HAP-1 (cell line): ENCODE measurements at places on chromosomes 3 and 15.

DNA sequence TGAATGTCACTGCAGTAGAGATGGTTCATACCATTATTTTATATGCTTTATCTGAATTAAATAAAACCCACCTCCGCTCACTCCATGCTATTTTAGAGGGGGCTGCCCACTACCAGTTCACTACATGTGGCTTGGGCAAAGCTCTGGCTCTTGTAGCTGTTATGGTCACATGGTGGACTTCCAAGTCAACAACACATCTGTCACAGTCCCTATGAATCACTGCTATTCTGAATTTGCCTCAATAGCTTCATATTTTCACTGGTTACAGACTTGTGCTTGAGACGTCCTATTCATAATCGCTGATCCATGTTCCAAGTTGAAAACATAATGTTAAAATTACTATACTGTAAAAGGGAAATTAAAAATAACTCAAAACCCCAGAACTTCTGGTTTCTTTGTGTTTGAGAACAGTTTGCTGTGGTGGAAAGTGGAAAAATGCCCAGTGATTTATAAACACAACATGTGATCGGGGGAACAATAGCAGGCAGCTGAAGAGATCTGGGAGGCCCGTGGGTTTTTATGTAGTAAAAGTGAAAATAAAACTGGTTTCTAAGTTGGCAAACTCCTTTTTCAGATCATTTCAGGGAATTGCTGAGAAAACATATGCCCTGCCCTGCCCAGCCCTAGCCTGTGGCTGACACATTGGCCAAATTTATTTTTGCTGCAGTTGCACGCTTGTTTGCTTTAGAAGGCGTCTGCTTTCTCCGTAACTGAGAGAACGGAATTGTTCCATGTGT lies 128.8 kb upstream of the PRR23C start:
- DNase-seq = no peak

GRCh38 chr3:73604451-73604850 lies 20.3 kb downstream of the PDZRN3 start:
- no peak for DNase-seq

DNA sequence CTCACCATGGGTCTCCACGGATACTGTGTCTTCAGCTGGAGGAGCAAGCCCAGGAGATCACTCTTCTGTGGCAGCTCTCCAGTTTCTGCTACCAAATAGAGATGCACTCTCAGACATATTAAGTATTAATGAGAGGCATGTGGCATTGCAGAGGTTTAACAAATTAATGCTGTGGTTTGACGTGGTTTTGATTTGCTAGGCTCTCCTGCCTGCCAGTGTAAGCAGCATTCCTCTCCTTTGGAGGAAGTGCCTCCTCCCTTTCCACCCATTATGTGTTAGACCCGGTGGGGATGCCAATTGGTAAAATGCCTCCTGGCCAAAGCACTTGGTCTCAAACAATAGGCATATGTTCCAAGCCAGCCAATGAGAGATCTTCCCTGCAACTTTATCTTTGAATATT lies 124.8 kb downstream of the MYLK start:
- DNase-seq = no peak

- no peak for DNase-seq
These were observed 123.0 kb downstream of the VGLL3 start for GRCh38 chr3:86867982-86868381.

GRCh38 chr3:191074511-191074910 lies 124.5 kb upstream of the OSTN start:
- no peak for DNase-seq

GRCh38 chr15:79092382-79092781 lies 1.8 kb upstream of the RASGRF1 start:
- DNase-seq = no peak

GRCh38 chr3:46389306-46389705 lies 17.6 kb downstream of the CCR5AS start:
- no peak for DNase-seq

DNA sequence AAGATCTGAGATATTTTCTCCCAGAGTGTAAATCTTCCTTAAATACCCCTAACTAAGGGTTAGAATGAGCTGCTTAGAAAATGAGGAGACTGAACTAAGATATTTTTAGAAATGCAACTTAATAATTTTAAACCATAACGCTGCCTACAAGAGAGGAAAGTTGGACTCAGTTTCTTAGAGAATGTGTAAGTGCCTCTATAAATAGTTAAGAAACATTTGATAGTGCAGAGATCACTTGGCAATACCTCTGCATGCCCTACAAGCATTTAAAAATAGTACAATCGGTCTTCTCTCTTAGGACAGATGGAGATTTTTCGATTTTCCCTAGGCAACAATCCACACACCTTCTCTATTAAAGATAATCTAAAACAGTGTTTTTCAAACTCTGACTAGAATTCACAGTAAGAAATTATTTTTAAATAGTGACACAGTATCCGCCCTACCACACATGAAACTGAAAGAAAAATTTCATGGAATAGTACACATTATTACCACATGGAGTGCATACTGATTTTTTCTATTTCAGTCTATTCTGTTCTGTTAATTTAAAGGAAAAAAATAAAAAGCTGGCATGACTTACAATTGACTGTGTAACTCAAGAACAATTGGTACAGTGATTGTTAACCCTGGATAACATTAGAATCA lies 83.2 kb downstream of the GADL1 start:
- DNase-seq = no peak

- DNase-seq = no peak
These were observed 46.6 kb downstream of the UMPS start for GRCh38 chr3:124776856-124777255.

DNA sequence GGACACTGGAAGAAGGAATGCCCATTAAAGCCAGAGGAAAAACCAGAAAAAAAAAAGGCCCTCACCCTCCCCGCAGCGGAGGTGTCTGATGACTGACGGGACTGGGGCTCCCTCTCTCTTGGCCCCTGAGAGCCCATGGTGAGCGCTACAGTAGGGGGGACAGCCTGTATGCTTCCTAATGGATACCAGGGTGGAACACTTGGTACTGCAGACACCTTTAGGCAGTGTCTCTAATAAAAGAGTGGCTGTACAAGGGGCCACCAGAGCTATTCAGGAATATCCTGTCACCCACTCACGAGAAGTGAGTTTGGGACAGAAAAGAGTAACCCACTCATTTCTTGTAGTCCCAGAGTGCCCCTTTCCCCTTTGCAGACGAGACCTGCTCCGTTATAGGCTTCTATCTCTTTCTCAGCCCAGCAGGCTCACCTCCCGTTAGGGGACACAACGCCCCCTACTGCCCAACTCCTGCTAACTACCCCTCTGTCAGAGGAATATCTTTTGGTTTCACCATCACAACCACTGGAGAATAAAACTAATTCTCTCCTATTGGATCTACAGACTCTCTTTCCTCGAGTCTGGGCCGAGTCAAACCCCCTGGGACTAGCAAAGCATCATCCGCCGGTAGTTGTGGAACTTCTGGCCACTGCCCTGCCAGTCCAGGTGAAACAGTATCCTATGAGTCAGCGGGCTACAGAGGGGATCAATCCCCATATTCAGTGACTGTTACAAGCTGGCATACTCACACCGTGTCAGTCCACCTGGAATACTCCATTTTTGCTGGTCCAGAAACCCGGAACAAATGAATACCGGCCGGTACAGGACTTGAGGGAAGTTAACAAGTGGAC lies 40.8 kb downstream of the ZBTB11 start:
- DNase-seq = peak; percentile 52

GRCh38 chr15:90902040-90902839 lies 862 bp upstream of the MAN2A2 start:
- peak; percentile 72 for DNase-seq

- DNase-seq = peak; percentile 93
These were observed 36.3 kb downstream of the CHST14 start for GRCh38 chr15:40506964-40507571.

DNA sequence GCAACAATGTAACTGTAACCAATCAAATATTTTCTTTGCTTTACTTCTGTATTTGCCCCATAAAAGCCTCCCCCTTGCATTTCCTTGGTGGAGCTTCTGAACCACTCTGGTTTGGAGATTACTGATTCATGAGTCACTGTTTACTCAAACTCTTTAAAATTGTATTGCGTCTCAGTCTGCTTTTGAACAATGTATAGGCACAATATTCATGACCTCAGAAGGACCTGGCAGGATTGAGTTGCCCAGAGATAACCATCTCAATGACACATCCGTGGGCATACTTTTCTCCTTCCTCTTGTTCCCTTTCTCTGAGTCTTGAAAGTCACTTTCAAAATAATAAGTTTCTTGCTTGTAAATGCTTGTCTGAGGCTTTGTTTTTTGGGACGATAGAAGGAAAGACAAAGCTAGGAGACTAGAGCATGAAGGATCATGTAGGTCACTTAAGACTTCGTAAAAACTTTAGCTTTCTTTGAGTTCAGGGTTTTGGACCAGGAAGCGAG lies 57.1 kb upstream of the POU1F1 start:
- peak; percentile 66 for DNase-seq

GRCh38 chr3:144947895-144948294 lies 976.3 kb downstream of the DIPK2A start:
- peak; percentile 56 for DNase-seq

- DNase-seq = no peak
These were observed 373.3 kb downstream of the GAP43 start for GRCh38 chr3:115996420-115997108.

DNA sequence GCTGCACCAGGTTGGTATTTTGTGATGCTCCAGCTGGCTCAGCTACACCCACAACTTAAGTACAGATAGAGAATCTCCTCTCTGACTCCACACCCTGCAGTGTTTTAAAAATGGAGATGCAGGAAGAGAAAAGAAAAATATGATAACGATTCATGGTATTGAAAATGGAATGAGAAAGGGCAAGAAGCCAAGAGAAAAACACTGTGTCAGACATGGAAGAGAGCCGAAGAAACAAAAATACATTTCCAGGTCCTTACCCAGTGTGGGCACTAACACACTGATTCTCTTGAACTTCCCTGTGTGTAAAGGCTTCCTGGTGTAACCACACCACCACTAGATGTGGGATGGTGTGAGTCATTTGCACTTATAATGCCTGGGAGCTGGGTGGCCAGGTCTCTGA lies 93.1 kb downstream of the GMPS start:
- no peak for DNase-seq

DNA sequence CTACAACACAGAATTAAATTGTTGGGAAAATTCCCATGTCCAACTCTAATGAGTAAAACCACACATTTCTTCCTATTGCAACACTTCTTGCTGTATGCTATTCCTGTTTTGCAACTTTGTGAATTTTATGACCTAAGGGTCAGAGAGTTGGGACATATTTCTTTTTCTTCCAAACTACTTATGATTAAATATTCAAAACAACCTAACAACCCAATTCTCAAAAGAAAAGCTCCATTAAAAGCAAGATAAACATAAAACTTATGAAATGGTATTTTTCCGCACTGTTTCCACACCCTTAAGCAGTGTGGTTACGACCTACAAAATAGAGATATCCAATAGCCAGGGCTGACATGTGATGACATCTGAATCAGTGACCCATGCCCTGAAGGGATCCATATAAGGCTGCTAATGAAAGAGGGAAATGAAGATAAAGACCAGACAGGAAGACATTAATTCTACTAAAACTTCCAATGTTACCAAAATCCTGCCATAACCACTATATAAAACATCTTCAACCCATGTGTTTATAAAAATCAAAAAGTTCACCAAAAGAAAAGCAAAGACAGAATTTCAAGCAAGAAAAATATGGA lies 45.6 kb downstream of the DMXL2 start:
- no peak for DNase-seq

DNA sequence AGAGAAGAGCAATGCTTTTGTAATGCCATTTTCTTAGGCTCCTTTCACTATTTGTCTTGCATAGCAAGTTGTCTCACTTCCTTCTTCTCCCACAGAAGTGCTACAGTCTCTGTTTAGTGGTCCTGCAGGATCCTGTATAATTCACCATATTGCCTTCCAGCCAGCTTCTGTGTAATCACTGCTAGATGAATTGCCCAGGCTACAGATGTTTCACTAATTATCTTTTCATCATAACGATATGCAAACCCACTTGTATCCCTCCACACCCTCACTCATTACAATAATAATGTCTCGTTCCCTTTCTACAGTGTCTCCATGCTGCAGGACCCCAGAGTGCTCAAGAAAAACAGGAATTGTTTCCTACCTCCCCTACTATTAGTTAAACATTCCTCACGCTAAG lies 402.9 kb downstream of the TBL1XR1 start:
- peak; percentile 14 for DNase-seq

- peak; percentile 77 for DNase-seq
These were observed at the start of gene PYGO1 for GRCh38 chr15:55588070-55588814. Gene PYGO1, minus strand, starts transcription at chr15:55588345. Its CDS starts 462 bp downstream, at chr15:55587883.

- DNase-seq = no peak
These were observed 11.4 kb downstream of the CEP97 start for GRCh38 chr3:101735833-101736232.

DNA sequence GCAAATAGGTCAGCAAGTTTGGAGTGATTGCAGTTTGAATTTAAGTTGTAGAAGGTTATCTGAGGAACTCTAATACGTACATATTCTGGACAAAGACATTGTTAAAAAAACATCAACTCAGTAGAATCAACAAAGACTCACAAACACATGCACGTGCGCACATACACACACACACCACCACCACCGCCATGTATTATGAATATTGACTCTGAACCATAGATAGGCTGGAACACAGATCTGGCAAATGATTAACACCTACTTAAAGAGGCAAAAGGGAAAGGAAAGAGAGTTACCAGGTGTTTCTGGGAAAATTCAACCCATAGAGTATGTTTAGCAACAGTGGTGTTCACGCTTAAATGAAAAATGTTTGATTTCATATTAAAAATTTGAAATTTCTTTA lies 334.2 kb upstream of the ALCAM start:
- DNase-seq = no peak

DNA sequence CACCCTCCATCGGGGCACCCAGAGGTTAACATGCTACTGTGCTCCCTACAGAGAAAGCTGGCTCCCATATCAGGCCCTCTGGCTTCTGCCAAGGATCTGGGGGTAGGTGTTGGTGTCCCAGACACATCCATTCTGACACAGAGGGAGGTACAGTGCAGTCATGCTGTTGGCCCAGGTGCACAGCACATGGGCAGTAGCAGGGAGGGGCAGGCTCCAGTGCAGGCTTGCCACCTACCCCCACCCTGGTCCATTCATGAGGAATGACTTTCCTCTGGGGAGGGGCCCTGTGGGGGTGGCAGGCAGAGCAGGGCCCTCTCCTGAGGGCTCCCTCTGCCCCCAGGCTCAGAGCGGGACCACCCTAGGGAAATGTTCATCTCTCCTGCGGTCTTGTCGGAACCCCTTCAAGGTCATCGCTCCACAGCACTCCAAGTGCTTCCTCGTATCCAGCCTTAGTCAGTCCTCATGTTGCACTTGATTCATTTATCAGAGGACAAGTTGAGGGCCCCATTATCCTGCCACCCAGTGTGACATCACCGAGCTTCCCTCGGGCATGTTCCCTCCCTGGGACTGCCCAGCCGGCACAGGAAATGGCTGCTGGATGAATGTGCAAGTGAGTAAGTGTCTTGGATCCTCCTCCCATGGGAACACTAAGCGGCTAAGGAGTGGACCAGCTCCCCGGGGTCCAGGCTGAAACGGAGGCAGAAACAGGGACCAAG lies 10.0 kb downstream of the DUSP7 start:
- DNase-seq = no peak
